ENCODE measurements at places on chromosomes 11 and 22. TPM values are rescaled to one million over a fixed set of nuclear protein-coding genes. Genes with fewer than 3 reads are reported as not detected.

Gene CD248
- 2.6 TPM for total RNA-seq

Gene UPB1
- not detected for total RNA-seq

Gene NPAS4
- total RNA-seq, result not detected

Gene PACSIN3
- 14.7 TPM for total RNA-seq

Gene PC
- 9.3 TPM for total RNA-seq

Gene OR8D4
- total RNA-seq, result not detected

Gene GSTT2B
- total RNA-seq, result 9.5 TPM

Gene RTN4RL2
- total RNA-seq, result 0.12 TPM

Gene OR5P2
- not detected for total RNA-seq

Gene OR51E2
- total RNA-seq, result under 0.01 TPM

Gene CCDC89
- total RNA-seq, result 2.6 TPM

Gene OR51I2
- not detected for total RNA-seq

Gene CBLIF
- not detected for total RNA-seq

Gene BAD
- 26.3 TPM for total RNA-seq

Gene RAB3IL1
- 3.5 TPM for total RNA-seq

Gene ACR
- not detected for total RNA-seq

Gene SYT8
- total RNA-seq, result 0.38 TPM

Gene CHST1
- total RNA-seq, result 0.15 TPM

Gene TRIM49
- total RNA-seq, result not detected

Gene CABP4
- not detected for total RNA-seq

Gene PPME1
- 35.9 TPM for total RNA-seq
